NCI-H1417 treated with DMSO at 0.1 percent for 48 hours (cell line): ENCODE measurements at places on chromosomes 12 and 14.
A peak's percentile ranks its signal among the peaks of the same experiment; 100 is the strongest.

DNA sequence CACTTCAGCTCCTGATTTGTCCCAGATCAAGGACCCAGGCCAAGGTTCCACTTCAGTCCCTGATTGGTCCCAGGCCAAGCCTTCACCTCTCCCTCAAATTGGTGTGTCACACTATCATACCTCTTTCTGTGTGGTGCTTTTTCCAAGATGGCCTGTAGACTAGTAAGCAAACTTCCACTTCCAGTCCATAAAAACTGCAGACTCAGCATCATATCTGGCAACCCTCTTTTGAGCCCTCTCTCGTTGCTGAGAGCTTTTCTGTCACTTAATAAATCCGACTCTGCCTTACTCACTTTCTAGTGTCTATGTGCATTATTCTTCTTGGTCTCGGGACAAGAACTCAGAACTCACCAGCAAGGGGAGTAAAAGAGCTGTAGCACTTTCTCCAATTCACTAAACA lies 1395.1 kb downstream of the LRFN5 start:
- DNase-seq = no peak

DNA sequence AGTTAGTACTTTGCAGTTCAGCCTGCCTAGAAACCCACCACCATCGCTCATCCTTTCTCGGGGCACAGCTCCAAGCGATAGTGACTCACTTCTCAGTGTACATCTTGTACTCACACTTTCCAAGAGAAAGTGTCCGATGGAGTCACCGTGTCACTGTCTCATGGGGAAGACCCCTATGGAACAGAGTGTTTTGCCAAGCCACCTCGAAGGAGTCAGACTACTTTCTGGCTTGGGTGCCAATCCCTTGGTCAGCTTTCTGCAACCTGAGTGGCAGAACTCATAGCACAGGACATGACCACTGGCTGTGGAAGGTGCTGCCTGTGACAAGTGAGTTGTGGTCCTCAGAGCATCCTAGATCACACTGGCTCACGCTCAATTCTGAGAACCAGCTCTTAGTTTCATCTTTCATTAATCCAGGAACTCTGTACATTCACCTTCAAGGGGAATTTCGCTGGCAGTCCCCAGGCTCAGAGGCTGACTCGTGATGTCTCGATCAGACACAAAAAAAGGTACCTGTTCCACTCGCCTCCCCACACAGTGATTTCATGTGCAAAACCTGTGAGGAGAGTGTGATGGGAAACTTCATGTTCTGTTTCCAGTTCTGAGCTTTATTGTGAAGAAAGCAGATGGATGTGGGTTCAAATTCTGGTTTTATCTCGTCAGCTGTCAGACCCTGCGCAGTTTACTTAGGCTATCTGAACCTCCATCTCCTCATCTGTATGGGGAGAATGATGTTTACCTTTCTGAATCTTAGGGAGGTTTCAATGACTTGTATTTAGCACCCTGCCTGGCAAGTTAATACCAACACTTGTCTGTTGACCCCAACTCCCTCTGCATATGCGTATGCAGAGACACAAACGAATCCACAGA lies 127.3 kb upstream of the CCND2 start:
- no peak for DNase-seq

DNA sequence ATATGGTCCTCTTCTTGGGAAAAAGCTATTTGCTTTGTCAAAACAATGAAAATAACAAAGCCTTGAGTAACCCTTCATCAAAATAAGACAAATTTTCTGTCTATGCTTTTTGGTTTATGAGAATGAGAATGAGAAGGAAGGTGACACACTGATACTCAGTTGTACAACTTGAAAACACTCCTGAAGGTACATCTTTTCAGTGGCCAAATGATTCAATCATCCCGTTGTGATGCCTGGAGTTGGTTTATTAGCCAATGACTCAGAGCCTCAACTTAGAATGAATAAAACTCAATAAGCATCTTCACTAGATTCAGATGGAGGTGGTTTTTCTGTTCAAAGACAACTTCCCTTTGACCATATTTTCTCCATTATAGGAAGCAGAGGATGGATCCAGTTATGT lies 7.8 kb upstream of the CALM1 start:
- DNase-seq = no peak

DNA sequence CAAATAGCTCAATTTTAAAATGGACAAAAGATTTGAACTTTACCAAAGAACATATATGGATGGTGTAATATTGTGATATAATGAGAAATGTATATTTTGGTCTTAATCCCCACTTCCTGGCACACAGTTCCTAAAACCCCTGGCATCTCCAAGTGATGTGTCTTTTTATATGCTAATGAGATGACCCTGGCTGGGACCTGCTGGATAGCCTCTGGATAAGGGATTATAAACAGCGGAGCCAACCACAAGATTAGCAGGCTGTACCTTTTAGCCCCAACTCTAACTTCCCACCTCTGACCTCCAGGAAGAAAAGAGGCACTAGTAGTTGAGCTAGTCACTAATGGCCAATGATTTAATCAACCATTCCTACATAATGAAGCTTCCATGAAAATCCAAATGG lies 130.0 kb downstream of the DPF3 start:
- DNase-seq = no peak

DNA sequence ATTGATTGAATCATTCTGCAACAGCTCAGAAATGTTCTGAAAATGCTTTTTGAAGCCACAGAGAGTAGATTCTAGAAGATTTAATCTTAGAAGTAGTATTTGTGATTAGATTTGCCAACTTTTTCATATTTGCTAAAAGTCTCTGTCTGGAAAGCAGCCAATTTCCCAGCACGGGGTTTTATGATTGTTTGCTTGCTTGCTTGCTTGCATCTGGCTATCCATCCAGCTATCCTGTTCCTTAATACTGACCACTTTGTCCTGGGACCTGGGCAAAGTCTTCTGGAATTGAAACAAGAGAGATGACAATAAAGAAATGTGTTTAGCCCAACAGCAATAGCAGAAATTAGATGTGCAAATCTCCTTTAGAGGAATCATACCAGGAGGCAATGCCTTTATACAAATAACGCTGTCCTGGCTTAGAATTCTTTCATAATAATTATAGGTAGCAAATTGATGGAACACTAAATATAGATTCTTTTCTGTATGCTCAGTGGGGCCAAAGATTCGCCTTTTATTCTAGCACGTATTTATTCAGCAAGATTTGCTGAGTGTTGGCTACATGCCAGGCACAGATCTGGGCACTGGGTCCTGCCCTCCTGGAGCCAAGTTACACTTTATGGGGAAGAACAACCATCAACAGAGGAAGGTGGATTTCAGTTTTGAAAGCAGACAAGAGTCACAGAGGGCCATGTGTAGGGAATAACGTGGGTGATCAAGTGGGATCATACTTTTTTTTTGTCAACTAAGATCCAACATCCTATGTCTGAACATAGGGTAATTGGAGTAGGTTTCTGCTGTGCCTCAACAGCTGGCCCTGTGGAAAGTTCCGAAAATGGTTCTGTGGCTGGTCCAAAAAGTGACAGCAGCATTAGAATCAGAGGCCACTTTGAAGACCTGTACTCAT lies 25.3 kb downstream of the MYBPC1 start:
- DNase-seq = peak; percentile 76

DNA sequence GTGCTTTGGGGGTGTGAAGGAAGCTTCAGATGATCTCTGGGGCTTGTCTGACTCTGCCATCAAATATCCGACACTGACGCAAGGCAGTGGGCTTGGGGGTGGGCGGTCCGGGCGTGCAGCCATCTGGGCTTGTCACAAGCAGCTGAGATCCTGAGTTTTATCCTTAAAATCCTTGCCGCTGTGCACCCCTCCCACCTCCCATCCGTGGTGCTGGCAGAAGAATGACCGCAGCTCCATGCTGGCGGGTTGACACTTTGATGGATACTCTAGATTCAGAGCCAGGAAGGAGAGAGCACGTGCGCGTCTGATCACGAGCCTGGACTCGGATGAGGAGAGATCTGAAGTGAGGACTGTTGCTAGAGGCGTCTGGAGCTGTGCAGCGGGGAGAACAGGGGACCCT lies 3.0 kb downstream of the ZFYVE21 start:
- no peak for DNase-seq

- no peak for DNase-seq
Measured at GRCh38 chr12:117437516-117438255, 76.3 kb upstream of the NOS1 start.

DNA sequence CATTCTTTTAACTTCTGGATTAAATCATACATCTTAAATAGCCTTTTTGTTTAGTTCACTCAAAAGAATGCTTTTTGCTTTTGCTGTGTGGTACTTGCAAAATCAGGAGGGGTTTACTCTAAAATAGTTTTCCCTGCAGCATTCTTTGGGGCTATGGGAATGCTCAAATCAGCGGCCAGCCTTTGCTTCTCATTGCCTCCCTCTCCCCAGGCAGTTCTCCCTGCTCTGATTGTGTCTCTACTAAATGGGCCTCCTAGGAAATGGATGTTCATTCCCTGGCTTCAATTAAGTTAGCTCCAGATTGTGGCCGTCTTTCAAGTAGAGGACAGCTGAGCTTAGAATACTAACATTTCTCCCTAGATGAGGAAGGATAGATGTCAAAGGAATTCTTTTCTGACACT lies 4.4 kb downstream of the TULP3 start:
- DNase-seq = no peak

GRCh38 chr12:105946493-105946901 lies 192.3 kb downstream of the NUAK1 start:
- DNase-seq = no peak

- peak; percentile 24 for DNase-seq
Measured at GRCh38 chr12:54683398-54683797, 35.2 kb upstream of the DCD start.

DNA sequence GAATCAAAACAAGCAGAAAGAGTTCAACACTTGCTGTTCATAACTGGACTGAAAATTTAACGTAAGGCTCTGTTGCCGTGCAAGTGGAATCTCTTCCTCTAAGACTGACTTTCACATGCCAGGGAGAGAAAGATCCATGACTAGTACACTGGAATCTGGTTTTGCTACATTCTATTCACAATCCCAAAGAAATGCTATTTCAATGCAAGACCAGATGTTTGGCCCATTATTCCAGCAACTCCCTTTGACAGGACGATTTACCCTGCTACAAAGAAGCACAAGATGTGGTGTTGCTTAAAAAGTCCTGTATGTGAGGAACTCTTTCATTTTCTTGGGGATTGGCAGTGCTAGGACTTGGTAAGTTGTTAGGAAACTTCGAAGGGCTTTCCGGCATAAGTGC lies 17.4 kb downstream of the RFC5 start:
- DNase-seq = no peak

- no peak for DNase-seq
Measured at GRCh38 chr12:109766251-109766778, 52.7 kb downstream of the FAM222A start.

- DNase-seq = no peak
Measured at GRCh38 chr12:88036353-88036965, 7.3 kb upstream of the C12orf50 start.

- DNase-seq = no peak
Measured at GRCh38 chr12:131714759-131715158, 3.9 kb downstream of the SFSWAP start.

DNA sequence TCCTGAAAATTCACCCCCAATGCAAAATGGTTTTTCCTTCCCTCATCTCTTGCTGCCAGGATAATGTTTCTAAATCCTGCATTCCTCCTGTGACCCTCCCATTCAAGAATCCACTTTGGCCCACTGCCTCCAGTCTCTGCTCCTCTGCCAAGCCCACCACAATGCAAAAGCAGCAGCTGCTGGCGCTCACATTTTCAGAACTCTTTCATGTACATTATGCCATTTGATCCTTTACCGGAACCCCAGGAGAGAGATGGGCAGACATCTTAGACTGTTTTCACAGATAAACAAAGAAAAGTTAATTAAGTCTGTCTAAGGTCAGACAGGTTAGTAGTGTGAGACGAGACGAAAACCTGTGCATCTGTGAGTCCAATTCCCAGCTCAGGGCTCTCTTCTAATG lies 12.9 kb downstream of the LRIG3 start:
- DNase-seq = no peak

DNA sequence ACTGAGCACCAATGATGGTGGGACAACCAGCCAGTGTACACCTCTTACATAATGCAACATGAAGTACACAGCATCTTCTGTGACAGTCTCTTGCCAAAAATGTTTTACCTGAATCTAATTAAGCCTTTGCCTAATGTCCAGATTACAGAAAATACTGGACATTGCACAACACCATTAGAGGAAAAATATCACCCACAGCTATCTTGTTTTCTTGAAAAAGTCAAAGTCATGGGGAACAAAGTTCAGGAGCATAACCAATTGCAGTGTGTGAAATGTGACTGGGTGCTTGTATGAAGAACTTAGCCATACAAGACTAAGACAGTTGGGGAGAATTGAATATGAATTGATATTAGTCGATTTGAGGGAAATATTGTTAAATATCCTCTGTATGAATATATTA lies 12.1 kb upstream of the ANO6 start:
- no peak for DNase-seq

DNA sequence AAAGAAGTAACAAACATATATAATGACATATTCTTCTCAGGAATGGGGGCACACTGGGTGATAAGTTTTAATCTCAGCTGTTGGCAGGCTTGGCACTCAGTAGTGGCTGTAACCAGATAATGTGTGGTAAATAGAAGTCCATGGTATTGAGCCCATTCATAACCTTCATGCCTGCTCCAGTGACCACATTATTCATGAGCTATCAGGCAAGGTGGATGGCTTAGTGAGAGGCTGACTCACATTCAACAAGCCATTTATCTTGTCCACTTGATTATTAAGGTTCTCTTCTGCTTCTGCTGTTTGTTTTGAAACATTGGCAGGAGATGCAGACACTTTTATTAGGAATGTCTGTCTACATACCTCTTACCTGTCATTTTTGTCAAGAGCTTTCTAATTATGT lies 950.4 kb upstream of the LRFN5 start:
- DNase-seq = peak; percentile 8

DNA sequence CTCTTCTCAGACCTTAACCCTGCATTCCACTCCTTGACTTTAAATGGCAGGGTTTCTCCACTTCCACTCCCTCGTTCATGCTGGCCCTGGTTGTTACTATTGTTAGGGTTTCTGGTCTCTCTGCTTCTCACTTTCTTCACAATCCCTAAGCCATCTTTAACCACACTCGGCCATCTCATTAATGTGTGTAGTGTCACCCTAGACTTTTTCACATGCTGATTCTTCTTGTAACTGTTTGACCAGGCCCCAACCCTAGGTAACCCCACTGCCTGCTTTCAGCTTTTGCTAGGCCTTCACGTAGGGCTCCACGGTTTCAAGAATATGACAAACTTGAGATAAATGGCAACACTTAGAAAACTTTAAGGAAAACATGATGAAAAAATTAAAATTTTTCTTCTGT lies 195.1 kb downstream of the IPO8 start:
- no peak for DNase-seq

DNA sequence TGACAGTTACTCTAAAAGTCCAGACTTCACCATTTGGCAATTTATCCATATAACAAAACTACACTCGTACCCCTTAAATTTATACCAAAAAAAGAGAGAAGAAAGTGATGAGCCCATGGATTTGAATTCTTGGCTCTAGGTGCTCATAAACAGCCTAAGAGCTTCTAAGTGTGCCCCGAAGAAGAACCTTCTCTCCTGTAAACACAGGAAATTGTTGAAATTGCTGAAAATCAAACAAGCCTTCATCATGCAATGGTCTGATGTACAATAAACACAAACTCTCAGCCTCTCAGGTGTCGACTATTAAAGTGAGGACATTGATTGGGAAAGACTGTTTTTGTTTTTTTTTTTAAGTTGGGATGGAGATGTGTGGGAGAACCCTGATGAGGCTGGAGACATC lies 21.8 kb downstream of the PDE6H start:
- DNase-seq = no peak
